Vein endothelial cell (primary cell): ENCODE measurements at places on chromosomes 3 and 15. TPM values are rescaled to one million over a fixed set of nuclear protein-coding genes. Genes with fewer than 3 reads are reported as not detected.

The ACKR2 gene
- not detected in 2 replicates for total RNA-seq

The CPA3 gene
- total RNA-seq, result 0.48 and 0.98 TPM in 2 replicates

The C15orf61 gene
- 2.6 and 3.3 TPM in 2 replicates for total RNA-seq

The AQP9 gene
- not detected in 2 replicates for total RNA-seq

The UROC1 gene
- not detected in 2 replicates for total RNA-seq

The IL20RB gene
- 0.33 and 1.3 TPM in 2 replicates for total RNA-seq

The LSAMP gene
- 0.10 and 0.33 TPM in 2 replicates for total RNA-seq

The NCK1 gene
- 42.5 and 60.9 TPM in 2 replicates for total RNA-seq

The CD96 gene
- not detected in 2 replicates for total RNA-seq

The TTC14 gene
- 25.2 and 35.3 TPM in 2 replicates for total RNA-seq

The CYP1A2 gene
- total RNA-seq, result not detected in 2 replicates

The HRG gene
- total RNA-seq, result not detected in 2 replicates

The LMAN1L gene
- total RNA-seq, result not detected in 2 replicates

The ATP13A4 gene
- total RNA-seq, result under 0.01 TPM in 2 replicates

The GNAT1 gene
- not detected in 2 replicates for total RNA-seq

The SERINC4 gene
- total RNA-seq, result under 0.01 TPM in 1 of 2 replicates, not detected in the other

The PLSCR2 gene
- not detected in 2 replicates for total RNA-seq

The EPHA3 gene
- under 0.01 TPM in 1 of 2 replicates, not detected in the other for total RNA-seq

The POLQ gene
- 2.3 and 5.3 TPM in 2 replicates for total RNA-seq

The LRRC49 gene
- 4.9 and 6.8 TPM in 2 replicates for total RNA-seq

The LEKR1 gene
- 0.33 and 0.48 TPM in 2 replicates for total RNA-seq

The ULK4 gene
- total RNA-seq, result 21.5 and 23.5 TPM in 2 replicates

The CCPG1 gene
- 47.4 and 49.7 TPM in 2 replicates for total RNA-seq

The KLHL40 gene
- total RNA-seq, result not detected in 2 replicates

The SPINK8 gene
- not detected in 2 replicates for total RNA-seq

The CCR9 gene
- total RNA-seq, result not detected in 2 replicates

The PYGO1 gene
- 0.33 and 3.1 TPM in 2 replicates for total RNA-seq

The TMCC1 gene
- total RNA-seq, result 19.6 and 27.1 TPM in 2 replicates

The RAB7A gene
- total RNA-seq, result 89.5 and 91.0 TPM in 2 replicates

The CLRN1 gene
- not detected in 2 replicates for total RNA-seq

The AADACL2 gene
- total RNA-seq, result not detected in 2 replicates
